ENCODE measurements at places on chromosomes 12 and 14.

DNA sequence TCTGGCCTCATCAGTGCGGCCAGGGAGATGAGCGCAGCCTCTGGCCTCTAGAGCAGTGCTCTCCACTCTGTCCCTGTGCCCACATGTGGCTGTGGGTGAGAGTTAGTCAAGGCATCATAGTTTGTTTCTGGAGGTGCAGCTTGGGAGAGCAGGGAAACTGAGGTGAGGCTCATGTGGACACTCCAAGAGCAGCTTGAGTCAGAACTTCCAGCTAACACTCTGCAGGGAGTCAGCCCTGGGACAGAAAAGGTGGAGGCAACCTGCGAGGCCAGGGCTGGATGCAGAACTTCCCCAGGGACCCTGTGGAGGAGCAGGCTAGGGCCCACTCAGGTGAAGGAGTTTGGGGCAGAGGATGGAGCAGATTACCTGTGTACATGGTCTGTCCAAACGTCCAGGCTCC, 10.8 kb downstream of the ISCA2 start:
- DNase-seq, result no peak

DNA sequence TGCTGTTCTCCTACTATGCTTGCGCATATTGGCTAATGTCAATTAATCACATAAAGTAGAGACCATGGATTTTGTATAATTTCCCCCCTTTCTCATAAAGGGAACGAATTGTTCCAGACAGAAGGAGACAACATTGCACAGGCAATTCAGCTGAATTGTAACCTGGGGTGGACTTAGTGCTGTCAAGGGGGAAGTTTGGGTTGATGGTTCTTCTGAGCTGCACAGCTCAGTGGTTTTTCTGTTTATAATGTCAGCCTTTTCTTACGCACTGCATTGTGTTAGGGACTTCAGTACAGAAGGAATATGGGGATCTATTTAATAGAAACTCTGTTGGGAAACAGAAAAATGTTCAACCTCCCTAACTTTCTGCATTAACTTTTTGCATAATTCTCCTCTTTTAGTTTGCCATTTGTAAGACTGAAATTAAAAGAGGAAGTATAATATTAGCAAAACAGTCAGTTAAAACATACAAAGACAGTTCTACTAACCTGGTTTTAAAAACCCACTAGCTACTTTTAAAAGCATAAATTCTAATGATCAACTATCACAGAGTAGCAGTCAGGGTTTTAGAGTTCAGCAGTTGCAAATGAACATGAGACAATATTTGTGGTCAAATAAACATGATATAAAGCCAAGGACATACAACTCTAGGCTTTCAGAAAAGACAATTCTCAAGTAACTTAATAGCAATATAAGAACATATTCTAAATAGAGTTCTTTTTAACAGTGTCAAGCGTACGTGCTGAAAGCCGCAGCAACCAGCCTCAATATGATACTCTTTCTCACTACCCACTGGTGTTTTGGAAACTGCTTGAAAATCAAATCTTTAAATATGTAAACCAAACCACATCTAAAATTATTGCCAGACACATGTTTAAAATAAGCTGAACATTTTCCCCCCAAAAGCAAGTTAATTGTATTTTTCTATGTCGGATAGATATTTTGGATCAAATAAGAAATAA, 393.0 kb downstream of the FSCB start:
- no peak for DNase-seq

DNA sequence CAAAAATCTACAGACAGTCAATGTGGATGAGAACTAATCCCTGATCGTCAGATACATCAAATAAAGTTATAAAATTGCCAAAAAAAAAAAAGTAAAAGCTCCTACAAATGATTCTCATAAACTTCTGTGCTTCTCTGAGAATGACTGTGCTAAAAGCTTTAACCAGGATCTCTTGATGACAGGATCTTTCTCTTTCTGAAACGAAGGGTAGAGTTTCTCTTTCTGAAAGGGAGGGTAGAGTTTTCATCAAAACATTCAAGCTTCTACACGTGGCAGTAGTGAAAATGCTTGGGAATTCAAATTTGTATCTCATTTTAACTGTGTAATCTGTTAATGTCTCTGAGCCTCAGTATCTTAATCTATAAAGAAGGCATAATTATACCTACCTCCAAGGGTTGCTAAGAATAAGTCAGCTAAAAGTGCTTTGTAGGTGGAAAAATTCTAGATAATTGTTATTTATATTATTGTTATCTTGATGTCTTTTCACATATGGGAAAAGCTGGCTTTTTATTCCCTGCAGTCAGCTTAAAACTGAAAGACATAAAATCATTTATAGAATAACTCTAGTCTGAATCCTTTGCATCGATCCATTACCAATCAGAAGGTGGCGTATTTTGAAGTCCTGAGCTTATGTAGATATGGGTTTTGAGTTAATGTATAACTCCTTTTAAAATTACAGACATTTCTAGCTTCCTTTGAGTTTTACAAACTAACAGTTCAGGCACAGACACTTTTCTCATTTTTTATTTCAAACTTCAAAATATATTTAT, 157.4 kb downstream of the DACT1 start:
- no peak for DNase-seq

GRCh38 chr14:36510874-36511273, 9.2 kb downstream of the NKX2-1 start:
- DNase-seq, result no peak

DNA sequence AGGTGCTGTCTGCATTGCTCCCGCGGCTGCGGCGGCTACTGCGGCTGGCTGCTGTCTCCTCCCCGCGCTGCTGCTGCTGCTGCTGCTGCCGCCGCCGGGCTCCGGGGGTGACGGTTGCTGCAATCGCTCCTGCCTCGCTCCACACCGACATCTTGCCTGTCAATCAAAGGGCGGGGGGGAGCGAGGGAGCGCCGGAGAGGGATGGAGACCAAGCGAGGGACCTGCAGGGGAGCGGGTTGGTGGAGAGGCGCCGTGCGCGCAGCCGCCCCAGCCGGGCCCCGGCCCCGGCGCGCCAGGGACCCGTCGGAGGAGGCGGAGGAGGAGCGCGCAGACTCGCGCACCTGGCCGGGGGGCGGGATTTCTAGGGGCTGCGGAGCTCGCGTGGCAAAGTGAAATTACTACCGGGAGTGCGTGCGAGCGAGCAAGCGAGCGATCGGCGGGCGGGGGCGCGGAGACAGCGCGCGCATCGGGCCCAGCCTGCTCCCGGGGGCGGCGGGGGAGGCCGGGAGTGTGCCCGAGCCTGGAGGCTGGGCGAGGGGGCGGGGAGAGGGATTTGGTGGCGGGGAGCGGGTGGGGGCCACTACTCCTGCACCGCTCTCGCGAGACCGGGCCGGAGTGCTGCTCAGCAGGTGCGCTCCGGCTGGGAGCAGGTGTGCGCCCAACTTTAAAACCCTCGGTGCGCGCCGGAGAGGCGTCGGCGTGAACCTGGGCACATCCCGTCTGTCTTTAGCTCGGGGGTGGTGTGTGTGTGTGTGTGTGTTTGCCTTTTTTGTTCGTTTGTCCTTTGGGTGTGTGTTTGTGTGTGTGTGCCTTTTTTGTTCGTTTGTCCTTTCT, at the start of gene KSR2:
Gene KSR2, minus strand, starts transcription at position 165 of the 834 bp plus-strand sequence. CDS start 735 bp downstream, outside the sequence.
- DNase-seq, result peak; percentile 88

GRCh38 chr14:83556065-83556464, 1973.9 kb upstream of the FLRT2 start:
- no peak for DNase-seq

All from PC-9 (cell line).